ENCODE measurements at places on chromosomes 1 and 21. TPM values are rescaled to one million over a fixed set of nuclear protein-coding genes. Genes with fewer than 3 reads are reported as not detected.

PPFIA4 gene
- total RNA-seq: 50.3 TPM

GRCh38 chr21:18023157-18023556 lies 204.0 kb upstream of the C21orf91 start:
- DNase-seq: no peak

DNA sequence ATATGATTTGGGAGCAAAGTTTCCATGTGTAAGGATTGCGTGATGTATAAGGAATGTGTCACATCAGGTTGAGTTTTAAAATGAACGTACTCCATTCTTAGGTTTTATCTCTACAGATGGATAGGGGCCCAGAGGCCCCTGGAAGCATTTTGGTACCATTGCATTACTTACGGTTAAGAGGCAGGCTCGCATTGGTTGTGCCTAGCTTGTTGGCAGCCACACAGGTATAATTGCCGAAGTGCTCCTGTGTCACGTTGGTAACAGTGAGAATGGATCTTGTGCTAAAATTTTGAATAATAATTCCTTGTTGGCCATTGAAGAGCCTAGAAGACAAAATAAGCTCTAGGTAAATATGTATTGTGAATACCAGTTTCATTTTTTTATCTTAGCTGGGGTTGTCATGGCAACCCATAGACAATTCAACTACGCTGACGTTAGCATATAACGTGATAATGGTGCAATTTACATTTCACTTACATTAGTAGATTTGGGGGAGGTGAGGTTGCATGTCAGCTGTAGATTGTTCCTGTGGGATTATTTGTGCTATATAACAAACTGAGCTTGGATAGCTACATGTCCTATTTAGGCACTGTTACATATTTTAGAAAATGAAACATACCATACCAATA lies 511.9 kb upstream of the ZRANB2 start:
- DNase-seq: no peak

GRCh38 chr1:37038227-37039093 lies 4.1 kb upstream of the GRIK3 start:
- DNase-seq: no peak

- DNase-seq: no peak
Measured at GRCh38 chr1:116817582-116818064, 63.4 kb downstream of the CD2 start.

GPR37L1 gene
- 0.11 TPM for total RNA-seq

DNA sequence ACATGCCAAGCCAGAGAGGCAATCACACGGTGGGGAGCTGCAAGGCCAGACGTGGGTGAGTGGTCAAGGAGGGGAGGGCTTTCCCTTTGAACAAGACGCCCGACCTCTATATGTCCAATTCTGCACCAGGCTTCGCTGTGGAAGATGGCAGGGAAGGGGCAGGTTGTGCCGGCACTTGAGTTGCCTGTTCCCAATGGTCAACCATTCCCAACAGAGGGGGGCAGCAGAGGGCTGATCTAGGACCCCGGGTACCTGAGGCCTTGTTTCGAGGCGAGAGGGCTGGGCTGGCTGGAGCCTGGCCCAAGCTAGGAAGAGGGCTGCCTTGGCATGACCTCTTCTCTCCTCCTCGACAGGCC lies 64.9 kb downstream of the TMEM53 start:
- peak; percentile 38 for DNase-seq

DNA sequence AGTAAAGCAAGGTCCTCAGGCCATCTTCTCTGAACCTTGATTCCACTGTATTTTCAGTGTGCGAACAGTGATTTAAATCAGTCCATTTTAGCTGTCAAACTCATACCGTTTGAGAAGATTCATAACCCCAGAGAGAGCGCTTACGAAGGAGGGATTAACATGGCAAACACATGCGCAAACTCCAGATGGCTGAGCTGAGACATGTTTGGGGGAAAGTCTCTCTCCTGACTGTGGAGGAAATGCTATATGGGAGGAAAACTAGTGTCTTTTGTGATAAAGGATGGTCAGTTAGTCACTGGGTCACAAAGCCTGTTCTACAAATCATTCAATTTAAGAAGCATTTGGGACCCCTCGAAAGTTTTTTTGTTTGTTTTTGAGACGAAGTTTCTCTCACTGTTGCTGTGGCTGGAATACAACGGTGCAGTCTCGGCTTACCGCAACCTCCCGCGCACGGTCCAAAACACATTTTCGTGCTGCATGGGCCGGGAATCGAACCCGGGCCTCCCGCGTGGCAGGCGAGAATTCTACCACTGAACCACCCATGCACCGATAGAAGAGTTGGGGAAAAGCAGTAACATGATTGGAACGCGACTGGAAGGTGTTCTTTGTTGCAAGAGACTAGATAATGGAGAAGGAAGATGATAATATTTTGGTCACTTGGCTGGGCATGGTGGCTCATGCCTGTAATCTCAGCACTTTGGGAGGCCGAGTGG lies 58.4 kb upstream of the CXADR start:
- peak; percentile 64 for DNase-seq

DNA sequence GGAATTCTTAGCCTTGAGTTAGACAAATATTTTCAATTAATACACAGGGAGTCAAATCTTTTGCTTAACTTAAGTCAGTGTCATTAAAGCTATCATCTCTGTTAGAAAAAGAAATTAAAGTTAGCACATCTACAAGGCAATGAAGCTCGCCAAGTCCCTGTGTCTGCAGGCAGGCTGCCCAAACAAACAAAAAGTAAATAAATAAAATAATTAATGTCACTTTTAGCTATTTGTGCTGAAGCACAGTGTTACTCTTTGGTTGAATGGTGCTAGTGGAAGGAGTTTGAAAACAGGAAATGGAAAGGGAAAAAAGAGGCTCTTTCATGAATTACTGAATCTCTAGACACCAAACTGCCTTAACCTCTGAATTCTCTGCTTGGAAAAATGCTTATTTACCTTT lies 37.1 kb upstream of the COL11A1 start:
- DNase-seq: no peak

BCL2L15 gene
- 0.15 TPM for total RNA-seq

LHX8 gene
- total RNA-seq: not detected

ADGRB2 gene
- 13.8 TPM for total RNA-seq

DNA sequence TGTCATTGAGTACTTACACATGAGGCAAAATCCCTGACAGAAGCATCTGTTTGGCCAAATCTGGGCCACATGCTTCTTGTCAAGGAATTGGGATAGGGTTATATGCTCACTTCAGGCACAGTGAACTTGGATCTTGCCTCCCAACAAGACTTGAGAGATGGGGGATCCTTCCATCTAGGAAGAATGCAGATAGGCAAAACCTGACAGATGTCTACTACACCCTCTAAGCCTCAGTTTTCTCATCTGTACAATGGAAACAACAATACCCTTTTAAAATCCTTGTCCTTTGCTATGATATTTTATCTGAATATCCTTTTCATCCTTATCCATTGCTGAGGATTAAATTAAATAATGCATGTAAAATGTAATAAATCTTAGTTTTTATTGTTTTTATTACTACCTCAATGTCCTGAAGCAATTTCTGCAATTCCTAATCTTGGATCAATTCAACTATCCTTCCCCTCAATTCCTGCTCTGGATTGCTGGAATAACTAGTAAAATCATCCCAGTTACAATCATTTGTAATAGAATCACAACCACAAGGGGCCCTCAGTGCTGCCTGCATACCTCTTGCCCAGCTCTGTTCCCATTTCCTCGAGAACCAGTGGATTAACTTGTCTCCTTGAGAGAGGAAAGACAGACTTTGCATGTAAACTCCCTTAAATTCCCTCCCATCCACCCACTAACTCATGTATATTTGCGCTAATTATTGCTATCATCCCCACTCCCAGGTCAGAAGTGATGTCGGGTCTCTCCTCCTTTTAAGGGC lies 8.1 kb upstream of the XPR1 start:
- no peak for DNase-seq

DNA sequence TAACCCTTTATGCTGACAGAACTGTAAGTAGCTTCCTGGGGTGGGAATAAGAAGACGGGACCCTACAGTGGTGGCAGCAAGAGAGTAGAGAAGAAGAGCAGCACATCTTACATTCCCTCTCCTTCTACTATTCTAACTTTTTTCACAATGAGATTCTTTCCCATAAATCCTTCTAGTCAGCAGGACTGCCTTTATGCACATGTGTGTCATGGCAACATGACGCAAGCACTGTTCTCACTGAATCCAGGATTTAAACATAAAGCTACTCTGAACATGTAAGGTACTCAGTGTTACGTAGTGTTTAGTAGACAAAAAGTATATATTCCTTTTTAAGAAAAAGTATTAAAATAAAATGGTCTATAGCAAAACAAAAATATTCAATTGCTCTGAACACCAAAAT lies 309.7 kb upstream of the LYPLAL1 start:
- DNase-seq: no peak

RIPPLY3 gene
- not detected for total RNA-seq

AKR7A3 gene
- 0.22 TPM for total RNA-seq

DNA sequence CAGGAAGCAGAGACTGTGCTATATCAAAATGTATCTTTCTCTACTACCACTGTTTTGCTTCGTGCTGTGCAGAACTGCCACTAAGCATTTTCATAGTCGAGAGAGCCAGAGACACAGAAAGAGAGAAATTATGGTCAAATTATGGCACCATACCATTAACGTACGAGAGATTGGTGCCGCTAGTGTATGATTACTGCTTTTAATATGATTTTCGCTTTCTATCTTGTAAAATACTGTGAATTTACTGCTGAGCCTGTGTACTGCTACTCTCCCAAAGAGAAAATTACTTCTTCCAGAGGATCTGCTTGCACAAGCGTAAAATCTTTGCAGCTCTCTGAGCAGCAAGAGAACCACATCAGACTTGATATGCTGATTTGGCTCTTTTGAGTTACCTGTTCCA lies 71.1 kb upstream of the ZNF281 start:
- no peak for DNase-seq

GRCh38 chr1:156436141-156437036 lies 64.2 kb downstream of the MEF2D start:
- no peak for DNase-seq

GRCh38 chr1:56931211-56931610 lies 34.6 kb downstream of the C8B start:
- DNase-seq: no peak

CDKN2C gene
- 24.9 TPM for total RNA-seq

MTARC1 gene
- 10.9 TPM for total RNA-seq

- DNase-seq: no peak
Measured at GRCh38 chr21:30044447-30045064, 104.8 kb upstream of the GRIK1 start.

DNA sequence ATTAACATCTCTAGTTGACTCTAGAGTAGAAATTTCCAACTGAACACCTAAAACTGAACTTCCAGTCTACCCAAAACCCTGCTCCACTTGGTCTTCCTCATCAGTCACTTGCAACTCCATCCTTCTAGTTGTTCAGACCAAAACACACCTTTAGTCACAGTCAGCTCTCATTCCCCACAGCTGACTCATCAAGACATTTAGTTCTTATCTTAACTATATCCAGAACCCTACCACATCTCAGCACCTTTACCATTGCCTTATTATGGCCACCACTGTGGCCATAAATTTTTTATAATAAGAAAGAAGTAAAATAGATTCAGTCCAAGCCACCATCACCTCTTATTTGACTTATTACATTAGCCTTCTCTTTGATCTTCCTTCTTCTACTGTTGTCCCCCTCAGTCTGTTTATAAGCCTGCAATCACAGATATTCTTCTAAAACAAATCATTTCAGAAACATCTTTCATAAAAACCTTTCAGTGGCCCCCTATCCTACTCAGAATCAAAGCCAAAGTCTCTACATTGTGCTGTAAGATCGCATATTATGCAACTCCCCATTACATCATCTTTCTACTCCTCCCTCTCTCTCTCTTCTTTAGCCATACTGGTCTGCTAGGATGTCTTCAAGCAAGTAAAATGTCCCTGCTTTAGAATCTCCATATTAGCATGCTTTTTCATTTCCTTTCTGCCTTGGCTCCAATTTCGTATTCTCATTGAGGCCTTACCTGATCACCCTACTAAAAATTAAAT lies 275.9 kb downstream of the LRRC40 start:
- DNase-seq: no peak

DNA sequence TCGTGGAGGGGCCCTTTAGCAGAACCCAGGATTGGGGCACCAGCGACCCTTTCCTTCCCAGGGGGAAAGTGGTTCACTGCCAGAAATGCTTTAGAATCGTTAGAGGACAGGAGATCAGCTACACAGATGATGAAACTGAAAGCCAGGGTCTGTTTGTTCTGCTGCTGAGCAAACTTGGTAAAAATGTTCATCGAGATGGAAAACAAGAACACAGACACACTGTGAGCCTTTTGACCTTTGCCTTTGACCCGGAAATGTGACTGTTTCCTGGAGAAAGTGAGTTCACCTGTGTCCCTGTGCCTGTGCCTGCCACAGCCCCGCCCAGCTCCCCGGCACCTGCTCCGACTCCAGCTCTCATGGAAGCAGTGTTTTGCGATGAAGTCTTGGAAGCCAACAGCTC lies 234.3 kb downstream of the CAMTA1 start:
- no peak for DNase-seq

GRCh38 chr1:23018661-23019093 lies 591 bp upstream of the KDM1A start:
- no peak for DNase-seq

SF3B4 gene
- total RNA-seq: 30.8 TPM

CDK11A gene
- total RNA-seq: 16.9 TPM

- peak; percentile 60 for DNase-seq
Measured at GRCh38 chr1:85047472-85048295, 616 bp downstream of the MCOLN3 start.

- DNase-seq: no peak
Measured at GRCh38 chr1:239363930-239364329, 22.4 kb upstream of the CHRM3 start.

KANK4 gene
- total RNA-seq: 0.09 TPM

DNA sequence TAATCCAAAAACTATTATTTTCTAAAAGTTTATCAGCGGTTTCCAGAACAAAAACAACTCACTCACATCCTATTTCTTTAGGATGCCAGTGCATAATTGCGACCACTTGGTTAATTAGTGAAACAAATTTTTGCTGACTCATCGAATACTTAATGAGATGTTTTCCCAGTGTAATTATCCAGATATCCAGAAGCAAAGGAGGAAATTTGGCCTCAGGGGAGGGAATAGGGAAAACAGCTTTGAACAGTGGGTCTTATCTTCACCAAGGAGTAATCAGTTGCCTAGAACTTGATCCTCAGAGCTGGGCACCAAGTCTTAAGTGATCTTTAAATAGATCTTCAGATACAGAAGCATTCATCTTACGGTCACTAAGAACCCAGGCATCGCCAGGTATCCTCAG lies 24.3 kb downstream of the STYXL2 start:
- no peak for DNase-seq

CRP gene
- total RNA-seq: not detected

- DNase-seq: no peak
Measured at GRCh38 chr1:179310721-179311120, 17.1 kb downstream of the SOAT1 start.
